ENCODE measurements at places on chromosomes 7 and 10.

DNA sequence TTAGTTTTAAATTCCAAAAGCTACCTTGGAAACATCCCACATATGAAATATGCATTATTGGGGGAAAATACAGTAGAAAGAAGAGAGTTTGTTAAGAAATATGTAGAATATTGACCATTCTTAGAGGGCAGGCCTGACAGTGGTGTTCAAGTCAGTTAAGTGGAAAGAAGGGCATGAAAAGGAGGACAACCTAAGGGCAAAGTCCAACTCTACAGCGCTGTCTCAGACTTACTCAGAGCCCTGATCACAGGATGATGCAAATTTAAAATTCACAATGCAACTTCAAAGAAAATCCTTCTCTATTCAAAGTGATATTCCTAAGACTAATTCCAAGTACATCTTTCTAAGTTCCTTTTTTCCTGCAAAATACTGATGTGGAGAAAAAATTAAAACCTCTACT lies 139.1 kb upstream of the LRRTM3 start:
- no peaks in the 10 kb centered on the region for H3K36me3 ChIP-seq
- DNase-seq, result no peak
- no peak overlapping the region for H3K27ac ChIP-seq
- H3K27me3 ChIP-seq, result no peaks in the 10 kb centered on the region
- no peak overlapping the region for H3K4me3 ChIP-seq

- H3K4me3 ChIP-seq, result no peak overlapping the region
- H3K27ac ChIP-seq, result peak overlapping the region; percentile 77
- H3K27me3 ChIP-seq, result no peaks in the 10 kb centered on the region
- DNase-seq, result no peak
- no peaks in the 10 kb centered on the region for H3K36me3 ChIP-seq
Observed at GRCh38 chr7:104971290-104972071, 42.5 kb upstream of the KMT2E start.

GRCh38 chr10:1978584-1978983 lies 241.3 kb upstream of the ADARB2 start:
- DNase-seq, result no peak
- H3K36me3 ChIP-seq, result no peaks in the 10 kb centered on the region
- H3K27ac ChIP-seq, result no peak overlapping the region
- no peaks in the 10 kb centered on the region for H3K27me3 ChIP-seq

DNA sequence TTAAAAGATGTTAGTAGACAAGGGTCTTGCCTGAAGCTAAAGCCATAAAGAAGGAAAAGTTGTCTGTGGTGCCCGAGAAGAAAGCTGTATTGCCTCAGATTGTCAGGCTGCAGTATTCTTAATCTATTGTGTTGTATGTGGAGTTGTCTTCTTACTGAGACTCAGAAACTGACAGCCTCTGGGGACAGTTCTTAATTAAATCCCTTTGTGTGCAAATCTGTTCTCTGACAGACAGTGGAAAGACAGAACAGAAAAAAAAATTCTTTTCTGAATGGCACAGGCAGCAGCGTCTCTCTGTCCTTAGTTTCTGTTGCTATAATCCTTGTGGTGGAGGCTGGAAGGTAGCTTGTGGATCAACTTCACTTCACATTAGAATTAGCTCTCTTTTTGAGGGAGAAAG lies 16.8 kb downstream of the VWC2 start:
- no peaks in the 10 kb centered on the region for H3K27me3 ChIP-seq
- no peak overlapping the region for H3K4me3 ChIP-seq
- H3K4me1 ChIP-seq, result no peaks in the 10 kb centered on the region
- H3K27ac ChIP-seq, result no peak overlapping the region
- no peak for DNase-seq
- H3K36me3 ChIP-seq, result no peaks in the 10 kb centered on the region

DNA sequence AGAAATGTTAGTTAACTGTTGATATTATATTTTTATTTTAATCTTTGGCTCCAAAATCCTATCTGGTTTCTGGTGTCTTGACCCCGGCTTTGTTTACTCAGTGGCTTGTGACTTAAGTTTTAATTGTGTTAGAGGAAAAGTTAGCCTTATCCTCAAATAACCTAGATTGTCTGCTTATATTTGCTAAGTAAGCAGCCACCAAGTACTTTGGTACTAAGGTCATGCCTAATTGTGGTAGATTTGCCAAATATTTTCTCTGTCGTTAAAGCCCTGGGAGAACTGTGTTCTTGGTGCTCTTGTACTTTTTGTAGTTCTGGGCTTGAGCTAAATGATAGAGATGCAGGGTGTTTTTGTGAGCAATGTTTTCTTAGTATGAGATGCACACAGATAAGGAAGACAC lies 34.8 kb downstream of the GPR158 start:
- no peaks in the 10 kb centered on the region for H3K36me3 ChIP-seq
- no peak overlapping the region for H3K27ac ChIP-seq
- H3K4me1 ChIP-seq, result no peaks in the 10 kb centered on the region
- no peak for DNase-seq

DNA sequence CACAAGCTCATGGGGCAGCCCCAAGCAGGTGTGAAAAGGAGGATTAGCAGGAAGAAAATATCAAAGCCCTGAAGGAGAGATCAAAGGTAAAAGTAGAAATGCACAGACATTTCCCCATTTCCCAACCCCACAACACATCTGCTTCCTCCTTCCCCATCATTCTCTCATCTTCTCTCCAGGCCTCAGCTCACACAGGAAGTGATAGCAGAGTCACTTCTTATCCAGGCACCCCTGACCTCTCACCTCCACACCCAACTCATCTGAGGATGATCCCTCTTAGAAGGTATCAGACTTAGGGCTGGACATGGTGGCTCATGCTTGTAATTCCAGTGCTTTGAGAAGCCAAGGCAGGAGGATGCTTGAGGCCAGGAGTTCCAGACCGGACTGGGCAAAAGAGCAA lies 18.2 kb upstream of the GJC3 start:
- no peak overlapping the region for H3K4me3 ChIP-seq
- H3K27ac ChIP-seq, result no peak overlapping the region
- DNase-seq, result no peak
- no peaks in the 10 kb centered on the region for H3K36me3 ChIP-seq
- no peaks in the 10 kb centered on the region for H3K27me3 ChIP-seq
